Left cardiac atrium (tissue), 4 donors: ENCODE measurements at places on chromosomes 6 and 20. TPM values are rescaled to one million over a fixed set of nuclear protein-coding genes. Genes with fewer than 3 reads are reported as not detected.

The FOXC1 gene
- 5.5 TPM for total RNA-seq

DNA sequence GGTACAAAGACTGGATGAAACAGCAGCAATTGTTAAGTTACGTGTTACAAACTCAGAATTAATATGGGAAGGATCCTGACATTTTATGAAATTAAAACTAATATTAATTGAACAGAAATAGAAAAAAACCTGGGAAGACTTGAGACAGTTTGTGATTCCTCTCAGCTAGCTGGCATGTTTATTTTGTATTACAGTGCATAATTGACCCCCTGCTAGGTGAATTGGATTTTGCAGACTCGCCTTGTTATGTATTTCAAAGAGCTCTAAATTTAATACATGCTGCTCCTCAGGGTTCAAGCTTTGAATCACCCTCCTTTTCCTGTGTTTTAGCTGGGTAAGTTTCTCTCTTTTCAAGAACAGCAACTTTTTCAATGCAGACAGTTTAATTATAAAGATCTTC is 339.4 kb downstream of the PLCB1 start:
- DNase-seq: no peak

DNA sequence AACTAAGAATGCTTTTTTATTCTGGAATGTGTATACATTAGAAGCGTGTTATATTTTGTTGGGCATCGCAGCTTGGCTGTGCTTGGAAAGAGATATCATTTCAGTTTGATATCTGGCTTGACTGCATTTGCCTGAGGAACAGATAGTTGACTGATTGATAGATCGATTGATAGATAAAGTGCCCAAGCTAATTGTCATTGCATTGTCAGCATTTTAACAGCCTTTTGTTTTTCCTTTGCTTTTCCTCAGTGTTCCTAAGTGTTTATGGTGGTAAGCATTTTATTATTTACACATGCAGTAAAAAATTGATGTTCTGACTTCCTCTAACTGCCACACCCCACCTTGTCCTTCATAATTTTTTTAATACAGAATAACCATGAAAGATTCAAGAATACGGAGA is 180.9 kb upstream of the GRIK2 start:
- DNase-seq: no peak

GRCh38 chr6:39791850-39792539 is at the start of gene DAAM2:
Gene DAAM2, plus strand, starts transcription at chr6:39792376. Its CDS starts 63,927 bp downstream, at chr6:39856303.
- DNase-seq: peak; percentile 68

The BPI gene
- not detected for total RNA-seq

GRCh38 chr20:39669659-39670058 is 707.5 kb downstream of the DHX35 start:
- no peak for DNase-seq

DNA sequence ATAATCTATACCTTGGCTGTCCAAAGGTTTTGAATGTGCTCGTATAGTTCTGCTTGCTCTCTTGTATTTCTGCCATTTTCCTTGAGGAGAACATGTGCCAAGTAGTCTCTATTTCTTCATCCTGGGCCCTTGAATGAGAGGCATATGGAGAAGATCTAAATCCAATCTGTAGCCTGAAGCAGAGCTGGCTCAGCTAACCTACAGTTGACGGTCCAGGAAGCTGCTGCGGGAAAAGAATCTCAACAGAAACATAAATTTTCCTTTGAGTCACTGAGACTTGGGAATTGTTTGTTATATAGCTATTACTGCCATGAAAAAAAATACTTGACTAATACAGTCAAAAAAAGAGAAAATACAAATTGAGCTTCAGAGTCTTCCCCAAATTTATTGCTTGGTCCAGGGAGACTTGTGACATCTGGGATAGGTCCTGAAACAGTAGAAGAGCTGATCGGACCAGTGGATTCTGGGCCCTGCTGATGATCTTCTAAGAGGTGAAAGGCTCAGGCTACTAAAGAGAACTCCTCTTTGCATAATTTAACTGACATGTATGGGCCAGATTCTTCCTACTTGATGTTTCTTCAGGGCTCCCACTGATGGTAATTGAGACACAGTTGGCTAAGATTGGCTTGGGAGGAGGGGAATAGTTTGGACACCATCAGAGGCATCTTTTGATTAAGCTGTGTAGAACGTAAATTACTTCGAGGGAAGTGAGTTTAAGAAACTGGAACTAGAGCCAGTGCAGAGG is 29.9 kb upstream of the PLCB4 start:
- no peak for DNase-seq

The IL17F gene
- not detected for total RNA-seq

DNA sequence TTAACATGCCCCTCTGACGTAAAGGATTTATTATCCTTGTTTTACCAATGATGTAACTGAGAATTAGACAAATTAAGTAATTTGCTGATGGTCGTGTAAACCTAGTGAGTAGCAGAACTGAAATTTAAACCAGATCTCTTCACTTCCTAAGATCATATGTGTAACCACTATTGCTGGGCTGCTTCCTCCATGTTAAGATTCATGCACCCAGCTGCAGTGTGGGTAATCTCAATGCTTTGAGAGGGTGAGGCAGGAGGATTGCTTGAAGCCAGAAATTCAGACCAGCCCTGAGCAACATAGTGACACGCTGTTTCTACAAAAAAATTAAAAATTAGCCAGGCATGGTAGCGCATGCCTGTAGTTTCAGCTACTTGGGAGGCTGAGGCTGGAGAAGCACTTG is 97.9 kb downstream of the L3MBTL3 start:
- DNase-seq: no peak

- DNase-seq: no peak
These were observed 8.1 kb downstream of the TMEM151B start for GRCh38 chr6:44278315-44278714.

GRCh38 chr6:96991618-96992342 is 67.3 kb downstream of the KLHL32 start:
- DNase-seq: no peak

DNA sequence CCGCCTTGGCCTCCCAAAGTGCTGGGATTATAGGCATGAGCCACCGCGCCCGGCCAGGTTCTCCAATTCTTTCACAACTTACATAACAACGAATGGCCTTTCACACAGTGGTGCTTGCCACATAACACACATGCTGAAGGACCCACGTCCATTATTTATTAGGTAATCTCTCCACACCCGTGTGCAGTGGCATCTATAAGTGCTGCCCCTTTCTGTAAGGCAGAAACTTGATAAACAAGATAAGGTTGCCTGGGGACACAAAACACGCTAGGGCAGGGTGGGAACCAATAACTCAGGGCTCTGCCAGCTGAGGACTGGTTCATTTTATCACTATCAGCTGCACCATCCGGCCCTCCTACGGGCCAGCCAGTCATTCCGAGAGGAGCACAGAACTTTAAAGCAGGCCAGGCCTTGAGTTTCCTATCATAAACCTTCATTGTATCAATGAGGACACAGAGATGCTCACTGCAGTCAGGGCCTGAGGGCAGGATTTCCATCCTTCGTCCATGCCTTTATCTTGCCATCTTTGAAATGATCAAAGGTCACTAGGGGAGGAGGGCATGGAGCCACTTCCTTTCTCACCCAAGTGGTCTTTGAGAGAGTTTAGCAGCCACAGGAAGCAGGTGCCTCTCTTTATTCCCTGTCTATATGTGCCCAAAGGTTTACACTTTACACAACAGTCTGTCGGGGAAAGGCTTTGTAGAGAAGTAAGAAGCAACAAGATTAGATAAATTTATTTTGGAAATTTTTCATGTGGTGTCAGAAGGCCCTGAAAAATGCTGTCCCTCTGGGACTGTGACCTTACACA is 37.6 kb downstream of the GPLD1 start:
- DNase-seq: no peak

DNA sequence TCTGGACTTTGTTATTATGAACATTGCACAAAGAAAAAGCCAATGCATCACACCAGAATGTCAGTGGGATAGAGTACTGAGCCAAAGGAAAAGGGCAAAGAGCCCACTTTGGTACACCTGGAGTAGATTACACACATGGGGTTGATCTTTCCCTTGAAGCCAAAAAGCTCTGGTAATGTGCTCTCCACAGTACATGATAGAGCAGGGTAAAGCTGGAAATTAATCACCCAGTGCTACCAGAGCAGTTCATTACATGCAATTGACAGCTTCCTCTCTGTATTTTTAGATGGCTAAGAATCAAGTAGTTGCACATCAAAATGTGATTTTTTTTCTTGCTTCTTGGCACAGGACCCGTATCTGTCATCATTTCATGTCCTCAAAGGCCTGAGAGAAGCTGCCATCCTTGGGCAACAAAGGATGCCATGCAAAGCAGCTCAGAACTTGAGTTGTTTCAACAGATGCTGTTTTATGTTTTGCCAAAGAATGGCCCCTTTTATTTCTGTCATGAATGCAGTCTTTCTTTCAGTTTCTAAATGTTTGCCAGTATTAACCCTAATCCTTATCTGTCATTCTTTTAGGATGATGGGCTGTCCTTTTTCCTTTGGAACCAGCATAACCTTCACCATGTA is 88.1 kb downstream of the HDGFL1 start:
- no peak for DNase-seq

GRCh38 chr6:143559051-143559660 is 47.6 kb upstream of the FUCA2 start:
- no peak for DNase-seq

DNA sequence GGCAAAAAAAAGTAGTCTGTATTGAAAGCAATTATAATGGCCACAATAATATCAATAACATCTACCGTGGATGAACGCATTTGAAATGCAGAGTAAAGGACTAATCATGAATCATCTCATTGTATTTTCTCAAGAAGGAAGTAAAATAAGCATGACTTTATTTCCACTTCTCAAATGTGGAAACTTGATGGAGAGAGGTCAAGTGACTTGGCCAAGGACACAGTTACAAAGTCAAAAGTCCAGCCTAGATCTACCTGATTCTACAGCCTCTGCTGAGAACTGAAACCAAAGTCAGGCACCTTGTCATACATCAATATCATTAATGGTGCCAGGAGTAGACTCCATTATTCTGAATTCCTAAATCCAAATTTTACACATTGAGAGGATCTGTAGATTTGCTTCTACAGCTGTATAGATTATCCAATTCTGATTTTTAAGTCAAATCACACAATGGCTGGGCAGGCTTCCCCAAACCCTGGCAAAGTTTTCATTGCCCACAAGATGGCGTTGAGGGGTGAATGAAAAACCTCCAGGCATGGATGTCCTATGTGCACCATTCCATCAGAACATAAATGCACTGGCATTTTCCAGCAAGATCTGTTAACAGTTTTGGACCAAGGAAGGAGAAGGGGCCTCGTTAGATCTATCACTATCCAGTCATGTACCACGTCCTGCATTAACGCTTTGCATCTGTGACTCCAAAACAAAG is 423.1 kb downstream of the MAFB start:
- no peak for DNase-seq

- DNase-seq: no peak
These were observed 82.4 kb upstream of the TOX2 start for GRCh38 chr20:43832096-43832816.

- DNase-seq: no peak
These were observed 268.2 kb downstream of the SAMD5 start for GRCh38 chr6:147776631-147777213.

The GPLD1 gene
- 1.9 TPM for total RNA-seq

The POM121L2 gene
- not detected for total RNA-seq

The RAET1L gene
- not detected for total RNA-seq

- DNase-seq: no peak
These were observed 437.5 kb downstream of the CBLN4 start for GRCh38 chr20:55567826-55568225.

The TUBB2B gene
- total RNA-seq: 3.9 TPM

The SLC35D3 gene
- total RNA-seq: not detected

- DNase-seq: no peak
These were observed 14.3 kb downstream of the GLO1 start for GRCh38 chr6:38688579-38689087.

DNA sequence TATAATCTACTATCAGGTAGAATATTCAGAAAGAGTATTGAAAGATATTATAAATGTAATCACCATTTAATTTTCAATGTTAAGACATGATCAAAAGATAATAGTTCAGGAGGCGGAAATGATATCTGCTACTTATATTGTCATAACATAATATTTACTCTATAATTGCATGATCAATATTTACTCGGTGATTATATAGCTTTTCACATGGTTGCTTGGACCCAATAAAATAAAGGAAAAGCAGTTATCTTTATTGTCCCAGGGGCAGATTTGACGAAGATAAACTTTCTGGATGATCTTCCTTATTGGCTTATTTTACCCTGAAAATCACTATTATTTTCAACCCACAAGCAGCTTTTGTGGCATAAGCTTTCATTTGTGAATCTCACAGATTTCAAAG is 350.4 kb downstream of the HACE1 start:
- DNase-seq: no peak

GRCh38 chr6:25387483-25387882 is 108.3 kb downstream of the CARMIL1 start:
- no peak for DNase-seq

DNA sequence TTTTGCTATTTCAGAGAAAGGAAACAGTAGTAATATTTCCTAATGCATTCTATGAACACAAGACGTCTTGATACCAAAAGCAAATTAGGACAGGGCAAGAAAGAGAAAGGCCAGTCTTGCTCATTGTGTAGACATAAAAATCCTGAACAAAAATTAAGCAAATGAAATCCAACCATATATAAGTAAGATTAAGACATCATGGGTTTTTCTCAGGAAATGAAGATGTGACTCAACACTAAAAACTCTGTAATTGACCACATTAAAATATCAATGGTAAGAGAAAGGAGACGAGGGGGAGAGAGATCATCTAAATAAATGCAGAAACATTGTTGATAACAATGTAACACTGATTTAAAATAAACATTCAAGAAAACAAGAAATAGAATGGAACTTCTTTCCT is 205.4 kb downstream of the SOD2 start:
- DNase-seq: no peak

DNA sequence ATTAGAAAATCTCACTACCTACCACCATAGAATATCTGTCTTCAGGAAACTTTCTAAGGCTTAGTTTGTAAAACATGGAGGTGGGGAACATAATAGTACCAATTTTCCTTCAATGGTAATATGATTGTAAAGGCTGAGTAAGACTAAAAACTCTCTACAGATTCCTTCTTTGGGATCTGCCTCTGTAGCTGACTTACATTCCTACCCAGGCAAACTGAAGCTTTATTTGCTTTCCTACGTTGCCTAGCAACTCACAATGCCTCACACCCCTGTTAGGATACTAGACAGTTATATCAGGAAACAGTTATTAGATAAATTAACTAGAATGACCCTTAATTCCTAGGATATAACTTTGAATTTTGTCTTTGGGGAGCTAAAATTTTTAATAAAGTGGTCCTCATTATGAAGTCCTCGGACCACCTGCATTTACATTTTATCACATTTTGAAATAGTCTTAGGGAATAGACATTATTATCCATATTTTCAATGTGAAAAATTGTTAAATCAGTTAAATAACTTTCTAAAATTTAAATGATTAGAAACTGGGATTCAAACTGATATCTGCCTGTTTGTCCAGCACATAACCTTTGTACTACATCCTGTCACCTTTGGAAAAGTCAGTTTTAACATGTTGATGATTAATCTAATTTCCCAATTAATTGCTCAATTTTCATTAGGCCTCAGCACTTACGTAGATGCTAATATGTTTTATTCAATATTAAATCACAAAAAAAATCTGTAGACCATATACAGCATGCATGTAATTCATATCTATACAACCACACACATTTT is 591.4 kb downstream of the RNF144B start:
- DNase-seq: peak; percentile 21
